Brain (organoid and tissue), 16 donors: ENCODE measurements at places on chromosomes 13 and 19. TPM values are rescaled to one million over a fixed set of nuclear protein-coding genes. Genes with fewer than 3 reads are reported as not detected.

DNA sequence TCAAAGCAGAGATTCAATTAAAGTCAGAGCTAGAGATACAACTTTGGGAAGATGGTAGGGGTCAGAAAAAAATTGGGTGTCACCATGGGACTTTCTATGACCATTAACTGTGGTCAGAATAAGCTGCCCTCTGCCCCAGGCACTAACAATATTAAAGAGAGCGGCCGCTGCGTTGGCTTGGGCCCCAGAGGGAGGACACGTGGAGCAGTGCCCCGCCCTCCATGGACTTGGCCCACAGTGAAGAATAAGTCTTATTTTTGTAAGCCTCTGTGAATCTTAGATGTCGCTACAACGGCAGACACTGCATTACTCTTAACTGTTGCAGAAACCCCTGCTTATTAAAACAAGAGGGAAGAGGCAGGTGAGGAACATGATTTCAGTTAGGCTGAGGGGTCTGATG lies 172.7 kb downstream of the UQCRFS1 start:
- no peak for DNase-seq

DNA sequence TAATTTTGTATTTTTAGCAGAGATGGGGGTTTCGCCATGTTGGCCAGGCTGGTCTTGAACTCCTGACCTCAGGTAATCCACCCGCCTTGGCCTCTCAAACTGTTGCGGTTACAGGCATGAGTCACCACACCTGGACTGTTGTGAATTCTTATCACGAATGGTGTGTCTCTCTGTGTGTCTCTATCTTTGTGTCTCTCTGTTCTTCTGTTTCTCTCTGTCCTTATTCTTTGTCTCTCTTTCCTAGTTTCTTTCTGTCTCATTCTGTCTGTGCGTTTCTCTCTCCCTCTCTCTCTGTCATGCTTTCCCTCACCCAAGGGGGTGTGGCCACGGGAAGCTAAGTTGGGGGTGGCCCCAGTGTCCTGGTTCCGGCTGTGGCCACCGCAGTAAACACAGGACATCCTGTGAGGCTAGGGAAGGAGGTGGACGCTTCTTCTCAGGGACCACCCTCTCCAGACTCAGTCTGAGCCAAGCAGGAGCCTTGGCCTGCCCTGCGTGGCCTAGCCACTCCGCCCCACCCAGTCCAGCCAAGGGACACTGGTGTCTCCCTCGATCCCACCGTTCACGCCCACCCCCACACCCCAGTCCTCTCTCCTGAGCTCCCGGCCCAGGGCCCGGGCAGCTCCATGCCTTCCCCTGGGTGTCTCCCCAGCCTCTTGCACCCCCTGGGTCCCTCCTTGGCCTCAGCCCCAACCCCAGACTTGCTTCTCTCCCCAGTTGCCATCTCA lies 3.9 kb upstream of the PRX start:
- DNase-seq, result no peak

Gene CBLC
- polyA plus RNA-seq, result 3.5 TPM

DNA sequence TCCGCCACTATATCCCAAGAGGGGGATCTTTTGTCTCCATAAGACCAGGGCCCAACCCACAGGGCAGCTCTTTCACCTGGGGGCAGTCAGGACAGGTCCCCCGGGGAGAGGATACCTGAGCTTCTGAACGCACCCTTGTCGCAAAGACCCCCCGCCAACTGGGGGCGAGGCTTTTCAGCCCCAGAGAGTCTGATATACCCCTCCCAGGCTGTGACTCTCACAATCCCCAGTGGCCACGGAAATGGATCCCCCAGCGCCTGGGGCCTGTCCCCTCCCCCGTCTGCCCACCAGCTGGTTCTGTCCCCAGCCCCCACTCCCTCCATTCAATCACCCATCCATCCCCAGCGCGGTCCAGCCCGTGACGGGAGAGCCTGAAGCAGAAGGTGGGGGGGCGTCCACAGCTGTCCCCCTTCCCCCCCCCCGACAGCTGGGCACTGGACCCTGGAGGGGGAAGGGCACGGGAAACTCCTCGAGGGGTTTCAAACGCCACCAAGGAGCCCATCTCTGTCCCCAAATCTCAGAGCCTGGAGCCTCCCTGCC lies 823 bp downstream of the DOCK6 start:
- no peak for DNase-seq
